Esophagus squamous epithelium (tissue), 5 donors: ENCODE measurements at places on chromosomes 4 and X.

GRCh38 chr4:107183155-107183774, 147.2 kb upstream of the DKK2 start:
- no peak for DNase-seq

DNA sequence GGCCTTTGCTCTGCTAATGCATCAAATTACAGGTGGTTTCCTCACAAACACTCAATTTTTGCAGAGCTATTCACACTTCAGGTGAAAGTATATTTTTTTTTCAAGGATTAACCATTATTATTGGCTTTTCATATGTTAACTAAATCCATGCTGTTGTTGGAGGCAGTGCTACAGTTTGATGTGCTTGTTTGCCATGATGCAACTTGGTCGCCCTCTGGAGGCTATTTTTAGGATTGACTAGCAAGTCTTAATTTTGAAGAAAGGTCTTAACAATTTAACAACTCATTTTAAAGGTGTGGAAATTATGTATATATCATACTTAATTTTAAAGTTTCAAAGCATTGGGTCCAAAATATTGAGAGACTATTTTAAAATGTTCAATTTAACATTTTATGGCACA, 168.8 kb upstream of the FAM47A start:
- DNase-seq, result no peak

DNA sequence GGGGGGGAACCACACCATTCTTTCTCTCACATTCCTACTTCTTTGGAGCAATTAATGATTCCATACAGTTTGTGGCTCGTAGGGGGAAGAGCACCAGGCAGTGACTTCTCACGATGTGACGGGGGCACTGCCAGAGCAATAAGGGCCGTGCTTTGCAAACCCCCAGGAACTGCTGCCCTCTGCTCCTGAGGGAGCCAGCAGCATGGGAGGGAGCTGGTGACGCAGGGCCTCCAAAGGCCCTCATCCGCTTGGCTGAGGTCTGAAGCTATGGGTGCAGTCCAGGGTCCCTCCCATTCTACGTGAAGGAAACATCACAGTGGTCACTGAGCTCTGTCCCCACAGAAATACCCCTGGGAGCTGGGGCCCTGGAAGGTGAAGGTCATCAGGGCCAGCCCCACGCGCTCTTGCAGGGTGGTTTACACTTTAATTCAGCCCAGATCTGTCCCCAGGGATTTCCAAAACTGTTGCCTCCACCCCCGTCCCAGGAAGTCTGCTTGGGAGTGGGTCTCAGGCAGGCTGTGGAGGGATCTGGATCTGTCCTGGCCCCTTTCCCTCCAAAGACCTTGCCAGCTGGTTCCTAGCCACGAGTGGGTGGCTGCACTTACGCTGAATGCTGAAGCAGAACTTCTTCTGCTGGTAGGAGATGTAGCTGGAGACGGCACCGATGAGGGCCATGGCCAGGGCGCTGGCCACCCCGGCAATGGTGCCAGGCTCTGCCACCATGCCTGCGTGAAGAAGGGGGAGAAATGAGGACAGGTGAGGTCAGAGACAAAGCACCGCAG, 82.6 kb downstream of the MTMR1 start:
- DNase-seq, result no peak

DNA sequence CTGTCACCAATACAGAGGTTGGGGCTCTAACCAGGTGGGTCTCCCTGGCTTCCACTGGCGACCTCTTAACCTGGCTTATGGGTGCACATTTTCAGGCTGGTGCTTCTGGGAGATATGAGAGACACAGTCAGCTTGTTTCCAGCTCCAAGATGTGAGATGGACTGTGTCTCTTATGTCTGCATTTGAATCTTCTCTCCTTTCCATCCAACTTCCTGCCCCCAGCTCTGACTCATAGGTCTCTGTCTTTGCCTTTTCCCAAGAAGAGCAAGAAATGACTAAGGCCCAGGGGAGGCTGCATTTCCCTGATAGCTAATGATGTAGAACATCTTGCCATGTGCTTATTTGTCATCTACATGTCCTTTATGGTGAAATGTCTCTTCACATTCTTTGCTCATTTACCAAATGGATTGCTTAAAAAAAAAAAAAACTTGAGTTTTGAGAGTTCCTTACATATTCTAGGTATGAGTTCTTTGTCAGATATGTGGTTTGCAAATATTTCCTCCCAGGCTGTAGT, 3.2 kb upstream of the UXT start:
- DNase-seq, result no peak

DNA sequence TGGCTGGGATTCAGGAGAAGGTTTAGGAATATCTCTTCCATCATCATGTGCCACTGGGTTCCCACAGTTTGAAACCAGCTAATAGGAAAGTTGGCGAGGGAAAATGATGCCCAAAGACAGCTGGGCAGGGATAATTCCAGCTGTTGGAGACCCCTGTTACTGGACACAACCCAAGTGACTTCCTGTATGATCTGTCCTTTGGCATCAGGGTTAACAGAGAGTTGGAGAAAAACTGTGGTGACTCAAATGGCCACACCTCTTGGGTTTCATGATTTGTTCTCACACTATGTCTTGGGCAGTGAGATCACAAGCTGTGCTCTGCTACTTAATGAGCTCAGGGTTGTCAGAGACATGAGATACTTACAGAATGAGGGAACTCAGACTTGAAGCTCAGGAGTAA, 3.8 kb downstream of the FGF16 start:
- DNase-seq, result no peak

DNA sequence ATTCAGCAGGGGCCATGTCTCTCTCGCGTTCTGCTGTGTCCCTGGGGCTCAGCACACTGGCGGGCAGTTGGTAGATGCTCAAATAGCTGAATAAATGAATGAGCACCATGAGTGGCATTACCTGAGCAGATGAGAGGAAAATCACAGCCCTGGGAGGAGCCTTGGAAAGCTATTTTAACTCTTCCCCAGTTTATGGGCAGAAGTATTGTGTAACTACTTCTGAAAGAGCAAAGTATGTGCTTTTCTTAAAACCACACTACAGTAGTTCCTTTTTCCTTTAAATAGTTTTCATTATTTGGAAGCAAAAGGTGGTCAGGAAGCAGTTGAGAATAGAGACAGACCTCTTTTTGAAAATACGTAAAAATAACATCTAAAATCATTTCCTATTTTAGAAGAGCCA, 3.0 kb upstream of the PLAC1 start:
- DNase-seq, result no peak

- no peak for DNase-seq
Observed at GRCh38 chr4:86621435-86621834, 27.3 kb downstream of the PTPN13 start.
